ENCODE measurements at places on chromosomes 13 and 19. TPM values are rescaled to one million over a fixed set of nuclear protein-coding genes. Genes with fewer than 3 reads are reported as not detected.

Gene SLC10A2
- not detected for total RNA-seq

Gene STOML3
- not detected for total RNA-seq

Gene FFAR1
- total RNA-seq, result not detected

Gene FGF22
- total RNA-seq, result 0.16 TPM

DNA sequence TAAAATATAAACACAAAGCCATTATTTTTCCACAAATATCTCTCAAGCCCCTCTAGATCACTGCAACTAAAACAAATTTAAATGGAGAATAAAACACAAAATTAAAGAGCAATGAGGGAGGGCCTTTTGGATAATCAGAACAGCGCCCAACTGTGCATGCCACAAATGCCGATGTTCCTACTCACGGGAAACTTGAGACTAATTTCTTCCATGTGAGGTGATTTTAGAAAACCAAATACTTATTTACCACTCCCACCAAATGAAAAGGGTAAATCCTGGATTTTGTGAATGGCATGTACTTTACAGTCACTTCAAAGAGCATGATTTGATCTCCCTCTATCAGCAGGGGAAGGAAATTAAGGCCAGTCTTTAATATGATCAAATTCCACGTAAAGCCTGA lies 74.8 kb downstream of the SLC7A1 start:
- DNase-seq, result peak; percentile 80

GRCh38 chr19:41837981-41838708 lies 6.3 kb downstream of the LYPD4 start:
- DNase-seq, result no peak

DNA sequence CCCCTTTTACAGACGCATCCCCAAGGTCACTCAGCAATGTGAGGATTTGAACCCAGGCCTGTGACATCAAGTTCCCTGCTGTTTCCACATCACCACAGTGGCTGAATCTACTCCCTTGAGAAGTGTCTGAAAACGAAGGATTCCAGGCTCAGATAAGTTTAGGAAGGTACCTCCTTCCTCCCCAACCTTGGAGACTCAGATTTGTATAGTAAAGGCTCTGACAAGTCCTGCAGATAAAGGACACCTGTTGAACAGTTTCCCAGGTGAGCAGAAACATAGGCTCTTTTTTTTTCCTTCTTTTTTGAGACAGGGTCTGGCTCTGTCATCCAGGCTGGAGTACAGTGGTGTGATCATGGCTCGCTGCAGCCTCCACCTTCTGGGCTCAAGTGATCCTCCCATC lies 56.4 kb upstream of the PTPRS start:
- DNase-seq, result no peak

DNA sequence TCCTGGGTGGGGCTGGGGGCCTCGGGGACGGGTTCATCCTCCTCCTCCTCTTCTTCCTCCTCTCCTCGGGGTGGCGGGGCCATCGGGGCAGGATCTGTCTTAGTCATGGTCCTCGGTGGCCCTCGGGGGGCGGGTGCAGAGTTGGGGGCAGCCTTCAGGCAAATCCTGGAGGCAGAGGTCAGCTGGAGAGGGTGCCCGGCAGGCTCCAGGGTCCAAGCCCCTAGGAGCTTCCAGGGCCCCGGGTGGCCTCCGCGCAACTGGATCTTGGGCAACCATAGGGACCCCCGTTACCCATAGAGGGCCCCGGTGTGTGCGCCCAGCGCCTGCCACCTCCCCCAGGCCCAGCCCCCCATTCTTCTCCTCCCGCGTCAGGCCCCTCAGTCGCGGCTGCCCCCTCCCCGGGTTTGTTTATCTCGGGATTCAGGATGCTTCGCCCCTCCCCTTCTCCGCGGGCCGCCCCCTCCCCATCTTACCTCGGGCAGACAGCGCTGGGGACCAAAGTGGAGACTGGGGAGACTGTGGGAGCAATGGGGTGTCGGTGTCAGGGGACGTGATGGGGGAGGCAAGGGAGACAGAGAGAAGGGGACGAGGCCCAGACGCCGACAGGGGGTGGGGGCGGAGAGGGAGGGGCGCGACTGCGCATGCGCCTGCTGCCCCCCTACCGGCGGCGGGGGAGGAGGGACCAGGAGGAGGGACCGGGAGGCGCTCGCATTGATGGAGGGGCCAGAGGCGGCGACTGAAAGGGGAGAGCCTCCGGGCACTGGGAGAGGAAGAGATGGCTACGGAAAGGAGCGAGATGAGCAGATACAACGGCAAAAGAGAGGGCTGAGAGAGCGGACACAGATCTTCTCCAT lies at the start of gene CLIP3:
Gene CLIP3, minus strand, starts transcription at position 623 of the 854 bp plus-strand sequence. Its CDS starts 516 bp downstream, at position 107.
- DNase-seq, result peak; percentile 70

- no peak for DNase-seq
These were observed 510.0 kb upstream of the KLF12 start for GRCh38 chr13:74644229-74644628.

DNA sequence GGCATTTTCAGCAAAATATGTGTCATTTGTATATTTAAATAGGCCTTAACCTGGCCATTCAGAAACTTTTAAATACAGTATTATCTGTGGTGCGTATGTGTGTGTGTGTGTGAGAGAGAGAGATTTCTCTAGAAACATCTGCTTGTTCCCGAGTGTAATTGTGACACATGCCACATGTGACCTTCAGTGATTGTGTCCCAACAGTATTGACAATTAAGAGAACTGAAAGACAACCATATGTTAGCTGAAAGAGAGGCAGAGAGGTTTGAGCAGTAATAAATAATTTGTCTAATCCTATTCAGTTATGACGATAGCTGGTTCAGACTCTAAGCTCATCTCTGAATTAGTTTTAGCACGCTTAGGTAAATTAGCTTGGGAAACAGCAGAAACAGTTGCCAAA lies 1503.1 kb downstream of the PCDH9 start:
- DNase-seq, result no peak

DNA sequence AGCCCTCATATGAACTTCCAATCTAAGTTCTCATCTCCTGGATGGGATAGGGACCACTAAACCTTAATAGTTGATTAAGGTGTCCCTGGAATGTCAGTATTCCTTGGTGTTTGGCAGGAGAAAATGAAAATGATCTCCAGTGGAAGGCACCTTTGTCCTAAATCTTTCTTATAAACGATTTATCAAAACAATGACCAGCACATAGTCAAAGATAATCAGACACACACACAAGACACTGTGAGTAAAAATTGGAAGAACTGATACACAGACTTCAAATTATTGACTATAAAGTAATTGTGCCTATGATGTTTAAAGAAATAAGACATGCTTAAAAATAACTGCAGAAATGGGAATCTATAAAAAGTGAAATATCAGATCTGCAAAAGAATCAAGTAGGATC lies 13.7 kb downstream of the CEBPA start:
- no peak for DNase-seq

DNA sequence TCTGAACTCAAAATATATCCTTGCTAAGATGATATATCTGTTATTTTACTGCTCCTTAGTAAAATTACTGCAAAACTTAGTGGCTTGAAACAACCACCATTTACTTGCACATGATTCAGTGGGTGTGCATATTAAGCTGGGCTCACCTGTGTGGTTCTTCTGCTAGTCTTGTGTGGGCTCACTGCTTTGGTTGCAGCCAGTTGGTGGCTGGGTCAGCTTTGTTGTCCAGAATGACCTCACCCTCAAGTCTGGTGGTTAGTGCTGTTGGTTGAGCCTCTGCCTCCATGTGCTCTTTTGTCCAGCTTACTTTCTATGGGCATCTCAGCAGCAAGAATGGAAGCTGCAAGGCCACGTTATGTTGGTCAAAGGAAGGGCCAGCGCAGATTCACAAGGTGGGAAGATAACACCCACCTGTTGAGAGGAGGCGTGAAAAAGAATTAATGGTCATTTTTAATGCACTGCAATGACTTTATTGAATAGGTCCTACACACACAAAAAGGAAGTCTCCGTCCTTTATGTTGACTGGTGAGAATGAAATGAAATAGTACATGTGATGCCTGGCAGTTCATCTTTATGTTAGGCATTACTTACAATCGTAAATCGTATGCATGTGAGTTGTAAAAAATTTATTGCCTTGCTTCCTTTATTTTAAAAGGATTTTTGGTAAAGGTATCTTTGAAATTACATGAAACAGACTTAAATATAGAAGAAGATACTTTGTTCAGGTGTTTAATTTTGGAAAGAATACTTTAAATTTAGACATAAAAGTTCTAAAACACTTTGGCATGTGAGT lies 34.3 kb downstream of the URI1 start:
- DNase-seq, result peak; percentile 34

- no peak for DNase-seq
These were observed 22.9 kb downstream of the COMP start for GRCh38 chr19:18768046-18768771.

GRCh38 chr13:30323524-30323923 lies 16.2 kb upstream of the KATNAL1 start:
- DNase-seq, result no peak

DNA sequence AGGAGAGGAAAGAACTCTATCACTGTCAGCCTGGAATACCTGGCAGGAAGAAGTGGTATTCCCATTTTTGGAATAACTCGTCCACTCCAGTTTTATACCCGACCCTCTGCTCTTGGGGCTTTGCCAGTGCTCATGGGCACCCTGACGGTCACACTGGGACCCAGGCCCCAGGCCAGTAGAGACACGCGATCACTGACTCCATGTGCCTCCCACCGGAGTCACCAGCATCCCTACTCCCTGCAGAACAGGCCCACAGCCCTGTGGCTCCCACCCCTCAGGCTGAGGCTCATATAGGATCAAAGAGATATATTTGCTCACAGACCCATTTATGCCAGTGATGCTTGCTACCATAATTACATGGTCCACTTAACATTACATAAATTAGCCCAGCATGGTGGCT lies 3.5 kb downstream of the GRTP1 start:
- DNase-seq, result no peak

Measured in myocyte (in vitro differentiated cells).